ENCODE measurements at places on chromosomes 5 and 9.
A peak's percentile ranks its signal among the peaks of the same experiment; 100 is the strongest.

GRCh38 chr5:128237000-128237399, 153.4 kb downstream of the SLC12A2 start:
- no peak for DNase-seq

- DNase-seq: no peak
These were observed 85.4 kb upstream of the AGXT2 start for GRCh38 chr5:35133186-35133585.

DNA sequence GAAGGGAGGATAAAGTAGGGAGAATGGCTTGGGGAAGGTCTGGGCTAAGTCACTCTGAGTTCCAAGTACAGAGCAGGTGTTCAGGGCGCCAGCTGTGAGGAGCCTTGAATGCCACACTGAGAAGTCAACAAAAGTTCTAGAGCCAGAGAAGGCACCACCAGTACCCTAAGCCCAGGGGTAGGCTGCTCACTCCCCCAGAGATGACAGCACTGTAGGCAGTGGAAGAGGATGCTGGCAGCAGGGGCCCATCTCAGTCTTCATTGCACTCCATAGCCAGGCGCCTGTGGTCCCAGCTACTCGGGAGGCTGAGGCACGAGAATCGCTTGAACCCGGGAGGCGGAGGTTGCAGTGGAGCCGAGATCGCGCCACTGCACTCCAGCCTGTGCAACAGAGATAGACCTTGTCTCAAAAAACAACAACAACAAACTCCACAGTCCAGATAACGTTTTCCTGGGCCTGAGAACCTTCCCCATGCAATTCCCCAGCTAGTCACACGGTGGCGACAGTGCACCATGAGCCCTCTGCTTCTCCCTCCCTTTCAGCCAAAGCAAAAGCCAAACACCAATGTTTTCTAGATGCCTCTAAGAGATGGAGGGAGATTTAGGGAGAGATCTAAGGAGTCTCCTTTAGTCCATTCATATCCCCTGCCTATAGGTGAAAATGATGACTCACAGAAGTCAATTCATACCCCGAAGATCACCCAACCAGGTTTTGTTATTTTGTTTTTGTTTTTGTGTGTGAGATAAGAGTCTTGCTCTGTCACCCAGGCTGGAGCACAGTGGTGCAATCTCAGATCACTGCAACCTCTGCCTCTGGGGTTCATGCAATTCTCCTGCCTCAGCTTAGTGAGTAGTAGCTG, 19.8 kb upstream of the NSD1 start:
- DNase-seq: peak; percentile 36

DNA sequence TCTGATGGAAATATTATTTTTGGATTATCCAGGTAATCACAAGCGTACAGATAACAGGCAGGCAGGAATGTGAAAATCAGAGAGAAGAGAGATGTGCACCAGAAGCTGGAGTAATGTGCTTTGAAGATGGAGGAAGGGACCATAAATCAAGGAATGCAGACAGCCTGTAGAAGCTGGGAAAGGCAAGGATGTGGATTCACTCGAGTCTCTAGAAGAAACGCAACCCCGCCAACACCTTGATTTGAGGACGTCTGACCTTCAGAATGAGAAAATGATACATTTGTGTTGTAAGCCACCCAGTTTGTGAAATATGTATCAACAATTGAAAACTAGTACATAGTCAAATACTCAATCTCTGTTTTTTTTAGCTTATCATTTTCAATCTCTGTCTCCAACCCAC, 207.6 kb upstream of the MPDZ start:
- no peak for DNase-seq

- DNase-seq: no peak
These were observed 240.6 kb upstream of the MAP3K1 start for GRCh38 chr5:56574778-56575177.

GRCh38 chr5:175920231-175920811, 47.8 kb downstream of the THOC3 start:
- no peak for DNase-seq
